ENCODE measurements at places on chromosomes 1 and 21.

GRCh38 chr1:114756949-114757454 lies 782 bp downstream of the CSDE1 start:
- peak; percentile 10 for DNase-seq

DNA sequence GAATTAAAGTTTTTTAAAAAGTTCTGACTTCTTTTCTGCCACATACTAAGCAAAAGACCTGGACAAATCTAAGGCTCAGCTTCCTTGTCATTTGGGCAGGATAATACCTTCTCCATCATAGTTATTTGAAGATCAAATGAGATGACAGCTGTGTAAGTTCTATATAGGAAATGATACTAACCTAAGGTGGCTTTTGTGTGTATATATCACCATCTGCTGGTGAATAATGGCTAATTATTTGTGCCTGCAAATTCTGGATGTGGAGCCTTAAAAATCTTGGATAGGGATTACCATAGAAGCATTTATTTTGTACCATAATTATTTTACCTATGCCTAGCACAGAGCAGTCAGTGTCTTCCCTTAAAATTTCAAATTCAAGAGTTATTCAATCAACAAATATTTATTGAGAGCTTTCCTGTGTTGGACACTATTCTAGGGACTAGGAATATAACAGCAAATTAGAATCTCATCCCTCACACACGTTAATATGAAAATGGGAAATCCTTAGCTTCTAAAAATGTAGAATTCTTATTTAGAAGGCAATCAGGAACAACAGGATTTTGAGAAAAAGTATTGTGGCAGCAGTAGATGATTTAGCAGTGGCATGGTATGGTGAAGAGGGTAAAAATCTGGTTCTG lies 89.8 kb downstream of the TMEM200B start:
- DNase-seq: no peak

- DNase-seq: no peak
Observed at GRCh38 chr1:172453607-172454006, 9.7 kb upstream of the PIGC start.

GRCh38 chr1:36174713-36175112 lies 18.8 kb downstream of the MAP7D1 start:
- DNase-seq: no peak

GRCh38 chr21:18369115-18369514 lies 34.5 kb downstream of the TMPRSS15 start:
- DNase-seq: peak; percentile 25

DNA sequence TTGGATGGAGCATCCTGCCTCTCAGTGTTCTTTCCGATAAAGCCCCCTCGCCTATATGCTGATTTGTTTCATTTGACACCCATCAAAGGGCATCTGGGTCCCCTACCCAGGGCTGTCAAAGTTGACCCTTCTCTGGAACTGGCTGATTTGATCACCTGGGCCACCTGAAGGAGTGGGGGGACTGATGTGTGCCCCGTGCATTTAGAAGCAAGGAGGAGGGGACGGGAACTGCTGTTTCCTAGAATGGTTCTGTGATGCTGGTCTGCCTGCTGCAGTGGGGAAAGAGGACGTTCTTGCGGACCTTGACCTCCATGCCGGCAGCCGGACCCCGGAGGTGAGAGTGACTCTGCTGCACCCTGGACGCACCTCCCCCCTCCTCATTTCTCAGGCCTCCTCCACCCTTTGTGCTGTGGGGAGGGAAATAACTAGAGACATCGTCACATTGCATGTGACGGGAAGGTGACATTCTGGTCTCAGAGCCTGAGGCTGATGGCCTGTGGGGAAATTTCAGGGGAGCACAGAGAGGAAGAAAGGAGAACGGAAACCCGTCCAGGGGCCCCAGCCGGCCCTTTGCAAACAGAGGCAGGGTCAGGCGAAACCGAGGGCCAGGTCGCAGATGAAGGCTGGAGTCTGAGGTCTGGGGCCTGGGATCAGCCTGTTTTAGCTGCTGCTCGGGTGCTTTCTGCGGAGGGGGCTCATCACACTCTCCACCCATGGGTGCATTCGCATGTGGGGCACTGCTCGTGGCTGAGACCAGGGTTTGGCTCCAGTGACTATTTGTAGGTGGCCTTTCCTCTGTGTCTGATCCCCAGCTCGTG lies 25.7 kb downstream of the CRYAA start:
- DNase-seq: peak; percentile 5

DNA sequence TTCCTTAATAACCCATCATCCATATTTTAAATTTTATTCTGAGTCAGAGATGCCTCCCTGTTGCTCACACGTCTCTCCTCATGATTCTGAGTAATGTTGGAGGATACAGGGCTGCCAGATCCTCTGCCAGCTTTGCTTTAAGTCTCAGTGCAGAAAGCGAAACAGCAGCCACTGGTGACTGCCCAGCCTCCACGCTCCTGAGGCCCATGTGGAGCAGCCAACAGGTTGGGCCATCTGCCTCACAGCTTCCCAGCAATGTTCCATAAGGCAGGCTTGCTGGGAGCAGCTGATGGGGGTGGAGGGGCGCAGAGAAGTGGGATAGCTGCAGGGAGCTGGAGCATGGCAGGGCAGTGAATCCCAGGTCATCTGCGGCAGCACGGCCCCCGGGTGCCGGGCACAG lies 104.2 kb downstream of the IGSF21 start:
- peak; percentile 86 for DNase-seq

DNA sequence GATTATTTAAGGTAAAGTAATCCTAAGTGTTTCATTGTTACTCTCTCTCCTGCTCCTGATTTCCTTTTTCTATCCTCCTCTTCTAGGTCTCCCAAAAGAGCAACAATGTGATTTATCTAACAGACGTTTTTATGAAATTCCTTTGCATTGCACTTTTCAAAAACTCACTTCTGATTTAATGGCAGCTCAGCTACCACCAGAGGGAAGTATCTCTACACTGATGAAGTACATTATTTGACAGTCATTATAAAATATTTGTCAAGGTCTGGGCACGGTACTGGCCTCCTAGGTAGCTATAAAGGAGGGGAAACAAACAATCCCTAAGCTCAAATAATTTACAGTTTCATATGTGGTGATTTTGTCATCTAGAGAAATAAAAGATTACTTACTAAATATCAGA lies 15.6 kb downstream of the TMPRSS15 start:
- DNase-seq: no peak

GRCh38 chr1:153977250-153978240 lies at the start of gene JTB:
TSS of gene JTB (minus strand) at chr1:153977674. CDS start at chr1:153977252, 422 bp downstream.
- peak; percentile 99 for DNase-seq

DNA sequence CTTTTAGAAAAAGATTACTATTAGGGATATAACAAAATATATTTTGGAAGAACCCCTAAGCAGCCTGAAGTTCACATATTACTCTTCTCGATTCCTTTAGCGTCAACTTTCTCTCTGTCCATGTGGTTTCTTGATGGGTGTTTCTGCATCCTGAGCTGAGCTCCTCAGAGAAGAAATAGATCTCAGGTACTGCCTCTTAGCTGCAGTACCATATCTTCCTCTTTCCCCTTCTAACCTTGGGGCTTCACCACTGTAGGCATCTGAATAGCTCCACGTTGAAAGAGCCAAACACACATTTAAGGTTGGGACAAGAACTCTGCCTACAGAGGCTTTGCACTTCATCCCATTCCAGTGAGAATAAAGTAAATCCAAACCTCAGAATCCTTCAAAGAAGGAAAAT lies 59.2 kb downstream of the SAMSN1 start:
- DNase-seq: no peak

DNA sequence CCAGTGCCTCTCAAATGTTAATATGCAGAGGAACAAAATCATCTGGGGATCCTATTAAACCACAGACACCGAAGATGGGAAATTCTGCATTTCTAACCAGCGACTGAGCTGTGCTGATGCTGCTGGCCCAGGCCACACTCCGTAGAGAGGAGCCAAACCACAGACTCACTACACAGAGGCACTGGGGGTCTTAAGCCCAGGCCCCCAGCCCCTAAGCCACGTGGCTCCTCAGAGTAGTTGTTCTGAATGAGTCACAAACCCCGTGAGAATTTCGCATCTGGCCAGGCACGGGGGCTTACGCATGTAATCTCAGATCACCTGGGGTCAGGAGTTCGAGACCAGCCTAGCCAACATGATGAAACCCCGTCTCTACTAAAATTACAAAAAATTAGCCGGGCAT lies 2.8 kb upstream of the CELA2A start:
- DNase-seq: no peak

- DNase-seq: peak; percentile 70
Observed at GRCh38 chr1:9101510-9102146, 27.3 kb downstream of the GPR157 start.

- DNase-seq: no peak
Observed at GRCh38 chr1:43547538-43548072, 16.9 kb downstream of the PTPRF start.

DNA sequence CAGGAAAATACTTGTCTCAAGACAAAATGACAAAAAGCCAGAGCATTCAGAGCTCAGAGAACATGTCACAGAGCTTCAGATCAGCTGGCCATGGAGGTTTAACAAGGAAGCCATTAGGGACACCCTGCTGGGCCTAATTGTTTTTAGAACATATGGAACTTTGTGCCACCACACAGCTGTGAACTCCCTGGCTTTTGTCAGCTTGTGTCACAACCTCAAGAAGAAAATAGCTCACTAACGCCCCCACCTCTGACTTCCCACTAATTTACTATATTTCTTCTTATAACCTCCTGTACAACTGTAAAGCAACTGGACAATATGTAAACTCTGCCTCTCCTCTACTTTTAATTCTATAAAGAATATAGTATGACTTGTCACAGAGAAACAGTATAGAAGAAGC lies 21.0 kb upstream of the TDRD10 start:
- DNase-seq: peak; percentile 49

- DNase-seq: no peak
Observed at GRCh38 chr1:113194846-113195830, 122.1 kb downstream of the LRIG2 start.

DNA sequence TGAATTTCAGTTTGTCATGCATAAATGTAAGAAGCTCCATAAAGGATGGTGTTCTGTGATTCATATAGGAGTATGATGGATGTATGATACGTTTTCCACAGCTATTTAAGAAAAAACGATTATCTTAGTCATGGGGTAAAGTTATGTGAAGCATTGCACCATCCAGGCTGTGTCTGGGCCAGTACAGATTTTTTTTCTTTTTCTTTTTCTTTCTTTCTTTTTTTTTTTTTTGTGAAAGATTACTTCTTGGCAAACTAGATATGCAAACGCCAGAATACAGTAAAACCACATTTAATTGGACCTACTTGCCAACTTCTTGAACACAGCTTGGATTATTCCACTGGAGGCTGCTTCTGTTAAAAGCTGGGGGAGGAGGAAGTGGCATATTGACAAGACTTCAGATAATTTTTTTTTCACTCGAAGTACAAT lies 14.9 kb downstream of the ZBTB18 start:
- no peak for DNase-seq

All from WERI-Rb-1 (cell line).